ENCODE measurements at places on chromosomes 6 and 20.

DNA sequence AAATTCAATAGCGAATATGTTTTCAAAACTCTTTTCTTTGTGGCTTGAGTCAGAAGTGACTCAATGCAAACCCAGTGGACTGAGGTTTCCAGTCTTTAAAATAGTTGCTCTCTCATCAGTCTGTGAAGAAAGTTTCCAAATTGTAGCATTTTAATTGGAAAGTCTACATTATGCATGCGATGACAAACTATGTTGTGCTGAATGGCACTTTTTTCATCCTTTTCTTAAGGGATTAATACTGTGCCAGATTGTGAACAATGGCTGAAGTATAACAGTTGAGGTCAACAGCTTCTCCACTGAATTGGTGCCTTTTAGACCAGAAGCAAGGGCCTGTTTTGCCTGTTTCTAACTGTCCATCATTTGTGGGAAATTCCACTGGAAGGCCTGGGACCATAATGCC, 377.1 kb downstream of the BTBD9 start:
- DNase-seq: no peak

GRCh38 chr6:48615041-48615440, 504.0 kb upstream of the PTCHD4 start:
- DNase-seq: no peak

- no peak for DNase-seq
Observed at GRCh38 chr6:39181333-39181732, 47.9 kb downstream of the KCNK5 start.

GRCh38 chr6:143375022-143375585, 75.4 kb downstream of the ADAT2 start:
- no peak for DNase-seq

DNA sequence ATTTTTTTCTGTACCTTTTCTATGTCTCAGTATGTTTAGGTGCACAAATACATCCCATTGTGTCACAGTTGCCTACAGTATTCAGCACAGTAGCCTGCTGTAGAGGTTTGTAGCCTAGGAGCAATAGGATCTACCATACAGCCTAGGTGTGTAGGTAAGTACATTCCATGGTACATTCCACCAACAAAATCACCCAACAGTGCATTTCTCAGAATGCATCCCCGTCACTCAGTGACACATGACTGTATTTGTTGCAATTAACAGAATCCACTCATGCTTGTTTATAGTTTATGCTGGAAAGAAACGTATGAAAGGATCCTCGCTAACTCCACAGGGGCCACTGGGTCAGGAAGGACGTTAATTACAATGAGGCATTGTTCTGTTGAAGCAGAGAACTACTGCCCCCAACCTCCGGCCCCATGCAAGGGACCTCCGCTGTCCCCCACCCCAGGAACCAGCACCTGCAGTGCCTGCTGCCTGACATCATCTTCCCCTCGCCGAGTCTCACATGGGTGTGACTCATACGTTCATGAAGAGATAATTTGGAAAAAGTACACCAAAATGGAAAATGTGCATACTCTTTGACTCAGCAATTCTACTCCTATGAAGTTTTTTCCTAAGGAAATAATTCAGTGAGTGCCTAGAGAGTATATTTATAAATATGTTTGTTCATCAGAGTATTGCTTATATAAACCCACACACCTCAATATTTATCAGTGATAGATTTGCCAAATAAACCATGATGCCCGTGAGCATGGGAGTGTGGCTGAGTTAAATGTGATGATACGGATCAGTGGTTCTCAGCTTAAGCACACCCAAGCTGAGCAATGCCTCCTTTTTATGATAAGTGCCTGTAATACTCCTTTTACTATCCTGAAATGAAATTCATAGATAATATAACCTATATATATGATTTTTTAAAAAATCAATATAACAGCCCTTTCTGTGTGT, 156.4 kb upstream of the ECI2 start:
- peak; percentile 63 for DNase-seq

- DNase-seq: no peak
Observed at GRCh38 chr6:165668951-165669350, 5.9 kb upstream of the PDE10A start.

DNA sequence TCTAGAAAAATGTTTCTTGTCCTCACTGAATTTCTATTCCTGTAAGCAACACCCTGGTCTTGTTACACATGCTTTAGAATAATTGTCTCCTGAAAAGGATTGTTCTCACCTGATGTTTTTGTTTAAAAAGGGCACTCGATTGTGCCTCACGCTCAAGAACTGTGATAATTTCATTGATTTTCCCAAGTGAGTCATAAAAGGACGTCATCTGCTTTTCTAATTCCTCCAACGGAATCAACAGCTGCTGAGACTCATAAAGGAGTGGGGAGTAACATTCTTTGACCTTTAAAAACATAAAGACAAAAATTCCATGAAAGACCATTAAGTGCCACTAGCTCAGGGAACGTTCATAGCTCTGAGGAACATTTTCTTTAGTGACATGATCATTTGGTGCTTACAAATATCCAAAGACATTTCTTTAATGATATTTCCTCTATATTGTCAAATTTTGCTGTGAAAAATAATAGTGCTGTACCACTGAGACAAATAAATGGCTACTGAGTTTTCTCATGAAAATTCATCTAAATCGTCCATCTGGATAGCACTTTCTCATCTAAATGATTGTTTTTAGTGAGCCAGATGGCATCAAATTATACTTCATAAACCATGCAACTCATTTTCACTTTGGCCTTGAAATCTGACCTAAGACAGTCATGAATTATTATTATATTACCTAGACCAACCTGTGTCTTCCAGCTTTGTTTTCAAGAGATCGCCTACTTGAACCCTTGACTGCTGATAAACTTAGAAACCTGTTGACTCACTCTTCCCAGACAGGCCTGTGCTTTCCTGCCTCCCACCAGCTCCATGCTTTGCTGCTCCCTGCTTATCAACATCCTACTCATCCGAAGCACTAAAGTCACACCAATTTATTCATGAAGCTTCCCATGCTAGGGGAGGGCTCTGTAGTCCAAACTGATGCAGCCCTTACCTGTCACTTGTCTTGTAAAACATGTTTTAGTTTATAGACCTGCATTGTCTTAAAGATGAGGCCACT, 178.2 kb downstream of the SYNE1 start:
- no peak for DNase-seq

GRCh38 chr6:68049562-68049961, 585.5 kb upstream of the ADGRB3 start:
- DNase-seq: no peak

GRCh38 chr20:64053841-64054661, 4.6 kb upstream of the SOX18 start:
- peak; percentile 70 for DNase-seq

DNA sequence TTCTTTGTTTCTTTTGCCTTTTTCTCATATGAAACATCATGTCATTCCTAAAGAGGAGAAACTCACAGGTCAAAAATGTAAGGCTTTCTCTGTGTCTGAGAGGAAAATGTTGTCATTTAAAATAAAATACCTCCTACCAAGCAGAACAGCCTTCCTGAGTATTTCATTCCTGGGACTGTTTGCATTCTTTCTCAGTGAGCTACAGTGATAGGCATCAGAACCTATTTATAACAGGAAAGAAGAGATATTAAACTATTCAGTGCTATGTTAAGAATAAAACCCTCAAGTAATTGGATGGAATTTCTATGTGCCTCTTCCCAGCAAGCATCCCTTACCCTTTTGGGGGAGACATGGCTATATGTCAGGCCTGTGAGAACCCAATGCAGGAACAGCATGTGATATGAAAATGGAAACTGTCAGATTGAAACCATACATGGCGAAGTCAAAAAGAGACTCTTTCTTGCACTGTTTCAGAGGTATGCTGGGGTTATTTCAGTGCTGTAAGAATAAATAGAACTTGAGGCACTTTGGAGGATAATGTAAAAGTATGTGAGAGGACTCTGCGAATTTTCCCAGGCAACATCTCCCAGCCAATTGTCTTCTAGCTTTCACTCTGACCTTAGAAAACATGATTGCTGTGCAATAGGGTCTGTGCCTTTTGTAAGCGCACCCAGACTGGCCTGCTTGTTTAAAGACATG, 133.8 kb upstream of the CCN2 start:
- DNase-seq: peak; percentile 21

- peak; percentile 86 for DNase-seq
Observed at GRCh38 chr6:106910999-106911949, 63.3 kb downstream of the CD24 start.

DNA sequence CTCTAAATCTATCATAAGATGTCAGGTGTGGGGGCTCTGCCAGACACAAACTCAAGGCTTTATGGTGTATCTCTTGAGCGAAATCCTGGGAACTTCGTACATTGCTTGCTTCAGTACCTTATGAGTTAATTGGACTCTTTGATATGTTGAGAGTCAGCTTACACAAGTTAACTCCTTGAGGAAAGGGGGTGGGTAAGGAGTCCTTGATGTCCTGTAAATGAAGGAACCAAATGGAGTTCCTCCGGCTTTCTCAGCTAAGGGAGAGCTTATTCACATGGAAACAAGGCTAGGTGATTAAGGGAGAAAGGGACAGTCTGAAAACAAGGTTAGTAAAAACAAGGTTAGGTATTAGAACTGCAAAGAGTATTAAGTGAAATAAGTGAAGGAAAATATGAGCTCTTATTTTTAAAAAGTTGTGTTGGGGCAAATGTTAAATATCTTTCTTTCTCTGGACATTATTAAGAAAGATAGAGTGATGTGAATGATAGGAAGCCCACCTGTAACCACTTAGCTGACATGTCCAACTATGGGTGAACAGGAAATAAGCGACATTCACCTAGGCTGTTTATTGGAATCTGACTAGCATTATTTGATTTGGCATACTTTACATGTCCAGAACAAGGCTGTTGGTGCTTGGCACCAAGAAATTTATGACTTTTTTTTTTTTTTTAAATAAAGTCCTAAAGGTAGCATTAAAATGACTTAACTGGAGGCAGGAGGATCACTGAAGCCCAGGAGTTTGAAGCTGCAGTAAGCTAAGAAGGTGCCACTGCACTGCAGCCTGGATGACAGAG, 26.5 kb downstream of the GTF2H5 start:
- no peak for DNase-seq

DNA sequence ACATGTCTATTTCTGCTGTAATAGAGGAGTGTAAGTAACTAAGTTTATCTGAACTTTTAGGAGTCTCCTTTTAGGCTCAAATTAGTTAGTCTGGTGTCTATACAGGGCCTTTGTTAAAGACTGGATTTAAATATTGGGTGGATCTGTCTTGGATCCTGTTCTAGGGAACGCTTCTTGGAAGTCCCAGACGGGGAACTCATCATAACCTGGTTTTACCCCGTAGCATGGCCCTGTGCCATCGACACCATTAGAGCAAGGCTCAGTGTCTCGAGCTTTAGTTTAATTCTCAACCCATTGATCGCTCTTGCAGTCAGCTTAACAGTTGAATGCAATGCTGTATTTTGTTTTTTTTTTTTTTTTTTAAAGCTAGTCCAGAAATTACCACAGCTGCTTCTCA, 89.9 kb downstream of the CARMIL1 start:
- no peak for DNase-seq

DNA sequence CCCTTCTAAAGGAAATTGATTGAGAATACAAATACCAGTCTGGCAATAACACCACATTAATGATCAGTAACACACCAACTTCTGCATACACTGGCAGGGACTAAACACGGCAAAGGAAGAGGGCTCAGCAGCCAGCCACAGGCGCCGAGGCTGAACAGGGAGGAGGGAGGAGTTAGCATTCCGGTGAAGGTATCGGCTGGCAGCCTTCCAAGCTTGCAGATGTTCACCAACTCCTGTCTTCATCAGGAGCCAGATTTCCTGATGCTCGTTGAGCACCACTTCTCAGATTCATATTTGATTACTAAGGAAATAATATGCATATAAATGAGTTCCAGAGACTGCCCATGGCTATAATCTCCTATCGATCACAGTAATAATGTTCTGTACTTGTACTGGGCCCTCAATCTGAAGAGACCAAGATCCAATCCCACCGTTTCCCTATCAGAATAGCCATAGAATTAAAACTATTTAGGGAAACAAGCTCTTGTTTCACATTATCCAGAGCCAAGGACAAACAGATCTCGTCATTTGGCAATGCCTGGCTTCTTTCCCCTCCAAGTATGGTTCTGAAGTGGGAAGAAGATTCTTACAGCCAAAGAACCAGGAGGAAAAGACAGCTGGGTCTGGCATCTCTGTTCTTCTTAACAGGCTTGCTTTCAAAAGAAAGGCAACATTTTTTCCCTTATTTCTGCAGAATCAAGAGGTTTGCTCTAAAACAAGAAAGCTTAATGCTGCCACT, 42.2 kb downstream of the GFOD1 start:
- no peak for DNase-seq

GRCh38 chr6:150008588-150008987, 16.7 kb downstream of the RAET1L start:
- DNase-seq: no peak

DNA sequence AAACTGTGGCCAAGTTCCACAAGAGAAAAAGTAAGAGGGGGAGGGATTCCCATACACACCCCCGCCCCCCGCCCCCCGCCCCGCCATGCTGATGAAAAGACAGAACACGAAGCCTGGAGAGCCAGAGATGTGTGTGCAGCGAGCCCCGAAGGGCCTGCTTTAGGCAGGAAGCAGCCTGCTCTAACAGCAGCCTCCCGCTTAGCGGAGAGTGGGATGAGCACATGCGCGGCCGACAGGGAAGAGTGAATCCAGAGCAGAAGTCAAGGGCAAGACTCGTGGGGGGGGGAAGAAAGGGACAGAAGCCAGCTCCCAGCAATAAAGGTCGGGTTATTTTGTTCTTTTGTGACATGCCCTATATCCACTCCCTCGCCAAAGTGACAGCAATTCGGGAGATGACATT, 67.2 kb upstream of the PTGIS start:
- no peak for DNase-seq

- peak; percentile 83 for DNase-seq
Observed at GRCh38 chr6:26215585-26216358, 128.5 kb downstream of the HFE start.

- DNase-seq: peak; percentile 14
Observed at GRCh38 chr6:90648873-90649272, 62.0 kb upstream of the MAP3K7 start.

GRCh38 chr6:61210549-61210948, 1075.5 kb downstream of the KHDRBS2 start:
- DNase-seq: peak; percentile 26

GRCh38 chr6:904994-905393, 212.1 kb upstream of the EXOC2 start:
- DNase-seq: no peak

DNA sequence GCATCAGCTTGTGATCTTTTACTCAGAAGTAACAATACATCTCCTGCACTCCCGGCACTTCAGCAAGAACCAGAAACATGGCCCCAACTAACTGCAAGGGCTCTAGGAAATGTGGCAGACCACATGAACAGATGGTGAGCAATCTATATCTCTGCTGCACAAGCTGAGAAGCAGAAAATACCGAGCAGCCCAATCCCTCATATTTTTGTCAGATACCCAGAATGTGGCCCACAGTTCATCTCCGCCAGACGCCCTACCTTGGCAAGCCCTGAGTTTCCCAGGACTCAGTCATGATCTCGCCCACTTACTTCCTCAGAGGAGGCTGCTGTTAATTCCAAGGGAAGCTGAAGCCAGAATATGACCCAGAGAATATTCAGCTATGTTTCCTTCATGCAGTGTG, 63.1 kb upstream of the PHACTR1 start:
- DNase-seq: no peak

GRCh38 chr6:85942844-85943243, 300.2 kb upstream of the SYNCRIP start:
- no peak for DNase-seq

- no peak for DNase-seq
Observed at GRCh38 chr6:4280707-4281106, 145.3 kb upstream of the ECI2 start.

GRCh38 chr20:2820896-2821869, 5.0 kb downstream of the TMEM239 start:
- DNase-seq: no peak

GRCh38 chr6:466564-466963, 75.0 kb downstream of the IRF4 start:
- DNase-seq: no peak

GRCh38 chr6:37005827-37006567, 542 bp downstream of the FGD2 start:
- DNase-seq: peak; percentile 58
